ENCODE measurements at places on chromosomes 6 and 20.

- peak; percentile 16 for DNase-seq
- no peak overlapping the region for H3K4me3 ChIP-seq
- no peak overlapping the region for H3K27ac ChIP-seq
Observed at GRCh38 chr6:33904050-33904746, 100.4 kb upstream of the MLN start.

GRCh38 chr6:163720005-163720404 lies 305.5 kb downstream of the QKI start:
- H3K4me1 ChIP-seq, result peaks cover 6% of the 10 kb centered on the region
- DNase-seq, result no peak
- H3K4me3 ChIP-seq, result no peak overlapping the region
- no peaks in the 10 kb centered on the region for H3K36me3 ChIP-seq
- no peaks in the 10 kb centered on the region for H3K27me3 ChIP-seq

GRCh38 chr6:138278326-138278725 lies 60.0 kb upstream of the PBOV1 start:
- DNase-seq, result peak; percentile 39
- H3K4me3 ChIP-seq, result no peak overlapping the region
- H3K36me3 ChIP-seq, result no peaks in the 10 kb centered on the region
- H3K27ac ChIP-seq, result no peak overlapping the region

DNA sequence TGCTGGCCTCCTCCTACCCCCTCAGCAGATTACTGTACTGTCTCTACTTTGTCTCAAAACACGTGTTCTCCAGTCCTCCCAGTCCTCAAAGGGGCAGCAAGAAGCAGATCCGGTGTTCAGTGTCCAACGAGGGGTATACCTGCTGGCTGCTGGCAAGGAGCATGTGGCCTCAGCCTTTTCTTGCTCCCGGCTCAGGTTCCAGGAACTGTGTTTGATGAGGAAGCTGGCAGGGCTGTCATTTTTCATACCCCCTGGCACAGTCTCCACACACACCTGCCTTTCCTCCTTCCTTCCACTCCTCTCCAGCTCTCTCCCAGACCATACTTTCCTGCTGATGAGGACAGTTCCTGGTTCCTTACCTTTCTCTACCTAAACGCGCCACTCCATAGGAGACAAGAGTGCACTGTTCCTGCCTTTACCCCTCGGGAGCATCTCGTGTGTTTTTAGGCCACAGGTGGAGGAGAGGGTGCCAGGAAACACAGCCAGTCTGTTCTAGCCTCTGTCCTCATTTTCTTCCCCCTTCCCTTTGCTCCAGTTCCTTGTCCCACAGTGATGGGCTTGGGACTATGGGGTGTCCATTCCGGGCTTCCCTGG lies 77.2 kb downstream of the SSR1 start:
- no peak overlapping the region for H3K4me3 ChIP-seq
- peaks cover 16% of the 10 kb centered on the region for H3K4me1 ChIP-seq
- no peaks in the 10 kb centered on the region for H3K27me3 ChIP-seq
- H3K27ac ChIP-seq, result peak overlapping the region; percentile 33
- DNase-seq, result no peak
- H3K36me3 ChIP-seq, result peaks cover 56% of the 10 kb centered on the region

DNA sequence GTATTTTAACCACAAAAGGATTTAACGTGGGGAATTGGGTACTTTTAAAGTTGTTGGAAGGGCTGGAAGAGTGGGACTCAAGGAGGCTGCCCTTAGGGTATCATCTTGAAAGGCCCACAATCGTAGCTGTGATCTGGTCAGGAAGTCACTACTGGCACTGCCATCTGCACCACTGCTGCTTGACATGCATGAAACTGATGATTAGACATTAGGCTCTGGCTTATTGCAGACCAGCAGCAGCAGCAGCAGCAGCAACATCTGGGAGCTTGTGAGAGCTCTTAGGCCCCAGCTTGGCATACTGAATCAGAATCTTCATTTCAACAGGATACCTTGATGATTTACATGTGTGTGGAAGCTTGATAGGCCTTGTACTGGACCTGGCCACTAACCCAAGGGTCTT lies 68.6 kb downstream of the PHF20 start:
- peaks cover 4% of the 10 kb centered on the region for H3K4me1 ChIP-seq
- no peaks in the 10 kb centered on the region for H3K27me3 ChIP-seq
- H3K4me3 ChIP-seq, result no peak overlapping the region
- H3K27ac ChIP-seq, result no peak overlapping the region
- no peak for DNase-seq

GRCh38 chr6:169022079-169022478 lies 231.6 kb downstream of the THBS2 start:
- no peak overlapping the region for H3K4me3 ChIP-seq
- H3K36me3 ChIP-seq, result no peaks in the 10 kb centered on the region
- peaks cover 2% of the 10 kb centered on the region for H3K4me1 ChIP-seq
- no peak for DNase-seq
- no peaks in the 10 kb centered on the region for H3K27me3 ChIP-seq

- no peaks in the 10 kb centered on the region for H3K27me3 ChIP-seq
- H3K4me1 ChIP-seq, result no peaks in the 10 kb centered on the region
- H3K27ac ChIP-seq, result no peak overlapping the region
- H3K4me3 ChIP-seq, result no peak overlapping the region
- H3K36me3 ChIP-seq, result no peaks in the 10 kb centered on the region
Observed at GRCh38 chr6:158955255-158955654, 44.7 kb downstream of the RSPH3 start.

DNA sequence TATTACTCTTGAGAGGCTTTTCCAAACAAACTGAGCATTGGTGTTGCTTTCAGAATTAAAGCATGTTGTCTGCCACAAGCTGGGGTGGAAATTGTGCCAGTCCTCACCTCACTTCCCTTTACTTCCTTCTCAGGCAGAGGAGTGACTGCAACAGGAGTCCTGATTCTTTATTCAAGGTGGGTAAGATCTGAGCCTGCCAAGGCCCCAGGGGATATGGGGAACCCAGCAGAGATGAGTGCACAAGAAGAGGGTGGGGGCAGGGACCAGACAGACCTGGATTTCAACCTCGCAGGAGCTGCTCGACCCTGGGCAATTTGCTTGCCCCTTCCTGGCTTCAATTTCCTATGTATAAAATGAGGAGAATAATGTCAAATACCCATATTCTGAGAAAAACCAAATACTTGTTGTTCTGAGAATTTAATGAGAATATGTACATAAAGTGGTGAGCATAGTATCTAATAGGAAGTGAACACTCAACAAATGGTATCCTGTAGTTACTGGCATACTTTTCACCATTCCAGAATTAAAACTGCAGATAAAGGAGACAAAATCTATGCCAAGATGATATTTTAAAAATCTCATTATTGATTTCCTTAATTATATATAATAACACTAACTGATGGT lies 17.8 kb downstream of the MAN1A1 start:
- H3K36me3 ChIP-seq, result peaks cover 4% of the 10 kb centered on the region
- H3K4me3 ChIP-seq, result no peak overlapping the region

DNA sequence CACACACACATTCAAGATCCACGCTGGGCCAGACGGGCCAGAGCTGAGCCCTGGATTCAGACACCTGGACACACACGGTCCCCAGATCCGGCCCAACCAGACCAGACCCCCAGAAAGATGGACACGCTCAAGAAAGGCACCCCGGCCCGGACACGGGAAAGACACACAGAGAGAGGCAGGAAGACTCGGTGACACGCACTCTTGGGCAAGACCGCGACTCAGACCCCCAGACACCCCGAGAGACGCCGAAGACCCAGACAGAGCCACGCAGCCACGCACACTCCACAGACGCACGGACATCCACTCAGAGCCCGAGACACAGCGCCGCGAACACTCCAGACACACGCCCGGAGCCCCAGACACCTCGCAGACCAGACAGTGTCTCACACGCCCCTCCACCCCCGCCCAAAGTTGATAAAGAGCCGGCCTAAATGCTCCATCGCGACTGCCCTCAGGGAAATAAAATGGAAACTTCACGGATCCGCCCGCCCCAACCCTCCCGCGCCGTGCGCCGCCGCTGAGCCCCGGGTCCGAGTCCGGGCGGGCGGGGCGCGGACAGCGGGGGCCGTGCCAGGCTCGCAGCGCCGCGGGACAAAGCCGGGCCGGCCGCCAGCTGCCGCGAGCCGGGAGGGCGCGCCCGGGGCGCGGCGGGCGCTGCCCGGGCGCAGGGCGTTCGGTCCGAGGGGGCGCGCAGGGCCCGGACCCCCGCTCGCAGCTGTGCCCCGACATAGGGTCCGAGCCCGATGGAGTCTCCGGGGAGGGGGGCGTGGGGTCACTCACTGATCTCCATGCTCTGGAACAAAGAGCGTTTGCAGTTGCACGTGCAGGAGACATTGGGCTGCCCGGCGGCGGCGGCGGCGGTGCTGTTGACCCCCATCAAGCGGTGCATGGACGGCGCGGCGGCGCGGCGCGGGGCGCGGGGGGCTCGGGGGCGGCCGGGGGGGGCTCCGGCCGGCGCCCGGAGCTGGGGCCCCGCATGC lies 831 bp downstream of the PMEPA1 start:
- peak overlapping the region; percentile 74 for H3K27ac ChIP-seq
- DNase-seq, result peak; percentile 59
- H3K27me3 ChIP-seq, result no peaks in the 10 kb centered on the region
- peaks cover 65% of the 10 kb centered on the region for H3K4me1 ChIP-seq
- peak overlapping the region; percentile 69 for H3K4me3 ChIP-seq

DNA sequence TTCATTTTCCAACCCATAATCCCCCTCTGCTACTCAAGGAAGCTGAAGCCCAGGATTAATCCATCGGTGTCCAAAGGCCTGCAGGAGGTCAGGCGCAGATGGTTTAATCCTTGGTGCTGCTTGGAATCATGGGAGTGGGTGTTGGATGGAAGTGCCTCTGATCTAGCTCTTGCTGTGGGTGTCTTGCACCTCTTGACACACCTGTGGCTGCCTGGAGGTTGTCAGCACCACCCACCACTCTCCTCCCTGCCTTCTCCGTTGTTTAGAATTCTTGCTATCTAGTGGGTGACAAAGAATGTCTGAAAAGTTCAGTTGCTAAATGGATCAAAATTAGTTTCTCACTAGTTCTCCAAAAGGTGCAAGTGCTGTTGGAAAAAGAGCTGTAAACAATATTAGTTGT lies 1074.4 kb upstream of the FLRT3 start:
- H3K4me1 ChIP-seq, result no peaks in the 10 kb centered on the region
- DNase-seq, result no peak
- H3K4me3 ChIP-seq, result no peak overlapping the region

GRCh38 chr20:33650111-33650752 lies 11.9 kb upstream of the C20orf144 start:
- peaks cover 44% of the 10 kb centered on the region for H3K4me1 ChIP-seq
- peak overlapping the region; percentile 25 for H3K27ac ChIP-seq

GRCh38 chr6:37988127-37988526 lies 168.6 kb downstream of the ZFAND3 start:
- H3K4me1 ChIP-seq, result peaks cover 9% of the 10 kb centered on the region
- H3K4me3 ChIP-seq, result no peak overlapping the region
- no peaks in the 10 kb centered on the region for H3K27me3 ChIP-seq
- peak; percentile 43 for DNase-seq
- no peaks in the 10 kb centered on the region for H3K36me3 ChIP-seq

- H3K4me1 ChIP-seq, result peaks cover 4% of the 10 kb centered on the region
- DNase-seq, result peak; percentile 50
- H3K27me3 ChIP-seq, result peaks cover 2% of the 10 kb centered on the region
- H3K27ac ChIP-seq, result no peak overlapping the region
- H3K36me3 ChIP-seq, result no peaks in the 10 kb centered on the region
Observed at GRCh38 chr20:43824309-43825050, 90.2 kb upstream of the TOX2 start.

DNA sequence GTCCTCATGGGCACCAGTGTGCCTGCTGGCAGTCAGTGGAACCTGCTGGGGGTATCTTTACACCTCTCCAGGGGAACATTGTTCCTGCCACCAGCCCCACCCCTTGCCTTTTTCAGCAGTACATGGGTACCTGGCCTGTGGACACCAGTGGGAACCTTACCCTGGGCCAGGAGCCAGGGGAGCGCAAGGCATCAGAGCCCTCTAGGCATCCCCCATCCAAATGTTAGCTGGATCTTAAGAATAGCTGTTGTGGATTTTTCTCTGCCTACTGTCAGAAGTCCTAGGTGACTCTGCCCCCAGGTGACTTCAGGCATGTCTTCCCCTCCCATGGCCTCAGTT lies 38.8 kb upstream of the ID1 start:
- no peak overlapping the region for H3K4me3 ChIP-seq
- DNase-seq, result no peak
- peak overlapping the region; percentile 42 for H3K27ac ChIP-seq
- peaks cover 51% of the 10 kb centered on the region for H3K4me1 ChIP-seq
- H3K27me3 ChIP-seq, result no peaks in the 10 kb centered on the region

DNA sequence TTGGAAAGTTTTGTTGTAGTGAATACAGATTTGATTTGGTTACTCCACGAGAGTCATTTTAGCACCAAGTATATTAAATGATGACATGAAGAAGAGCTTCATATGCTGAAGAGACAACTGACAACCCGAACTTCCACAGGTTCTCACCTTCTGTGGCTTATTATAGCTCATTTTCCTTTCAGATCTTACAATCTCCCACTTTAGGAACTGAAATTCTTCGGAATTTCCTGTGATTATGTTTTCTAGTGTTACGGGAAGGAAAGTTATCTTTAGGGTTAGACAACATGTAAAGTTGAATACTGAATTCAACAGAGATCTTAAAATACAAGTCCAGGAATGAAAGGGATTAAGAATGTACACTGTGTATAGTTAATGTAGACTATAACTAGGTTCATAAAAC lies 49.6 kb upstream of the TXNDC5 start:
- DNase-seq, result no peak
- H3K27ac ChIP-seq, result no peak overlapping the region
- H3K4me3 ChIP-seq, result no peak overlapping the region
- H3K4me1 ChIP-seq, result no peaks in the 10 kb centered on the region
- H3K27me3 ChIP-seq, result no peaks in the 10 kb centered on the region

DNA sequence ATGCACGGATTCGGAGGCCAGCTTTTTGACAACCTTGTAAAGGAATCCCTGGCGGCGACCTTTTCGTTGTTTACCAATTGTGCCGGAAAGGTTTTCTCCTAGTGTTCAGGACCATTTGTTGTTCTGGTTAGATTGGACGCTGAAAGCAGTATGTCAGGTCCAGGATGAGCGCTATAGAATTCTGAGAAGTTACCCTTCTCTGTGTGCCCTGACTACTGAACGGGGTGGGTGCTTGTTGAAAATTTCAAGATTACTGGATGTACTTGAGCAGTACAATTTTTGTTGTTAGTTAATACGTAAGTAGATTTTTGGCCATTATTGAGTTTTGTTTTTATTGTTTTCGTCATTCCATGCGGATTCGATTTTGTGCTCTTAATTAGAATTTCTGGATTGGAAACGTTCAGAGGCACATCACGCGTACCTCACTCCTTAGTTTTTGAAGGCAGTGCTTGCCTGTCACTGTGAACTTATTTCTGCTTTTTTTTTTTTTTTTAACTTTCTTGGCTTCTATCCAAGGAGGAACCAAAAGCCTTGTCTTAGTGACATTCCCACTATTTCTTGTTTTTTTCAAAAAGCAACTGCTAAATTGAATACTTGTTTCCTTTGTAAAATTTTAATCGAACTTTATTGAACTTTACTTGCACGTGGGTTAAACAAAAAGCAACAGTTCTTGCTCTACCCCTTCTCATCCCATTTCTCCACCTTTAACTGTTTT lies 898 bp downstream of the XRN2 start:
- H3K36me3 ChIP-seq, result no peaks in the 10 kb centered on the region
- peak overlapping the region; percentile 84 for H3K4me3 ChIP-seq

- peaks cover 24% of the 10 kb centered on the region for H3K4me1 ChIP-seq
- DNase-seq, result no peak
- no peaks in the 10 kb centered on the region for H3K27me3 ChIP-seq
- H3K36me3 ChIP-seq, result no peaks in the 10 kb centered on the region
Observed at GRCh38 chr20:58610811-58611210, 40.3 kb upstream of the STX16 start.

- DNase-seq, result no peak
- peaks cover 4% of the 10 kb centered on the region for H3K27me3 ChIP-seq
- H3K4me3 ChIP-seq, result no peak overlapping the region
- H3K4me1 ChIP-seq, result no peaks in the 10 kb centered on the region
Observed at GRCh38 chr20:61768571-61769285, 297.0 kb downstream of the TAF4 start.

Measured in muscle of leg (tissue), 16 donors.